K562 (cell line): ENCODE measurements at places on chromosomes 5 and 9.

- H3K36me3 ChIP-seq, result no peaks in the 10 kb centered on the region
- no peaks in the 10 kb centered on the region for H3K27me3 ChIP-seq
- no peak overlapping the region for H3K4me3 ChIP-seq
- H3K4me1 ChIP-seq, result no peaks in the 10 kb centered on the region
- no peak for DNase-seq
Measured at GRCh38 chr9:81626511-81626910, 62.8 kb downstream of the TLE1 start.

GRCh38 chr9:96294159-96294545 lies 7.8 kb downstream of the HSD17B3 start:
- no peak overlapping the region for H3K4me3 ChIP-seq
- no peaks in the 10 kb centered on the region; the same call in 2 of the 3 replicates for H3K4me1 ChIP-seq
- no peaks in the 10 kb centered on the region for H3K36me3 ChIP-seq
- no peak for DNase-seq
- no peak overlapping the region for H3K27ac ChIP-seq

- no peaks in the 10 kb centered on the region for H3K36me3 ChIP-seq
- H3K4me3 ChIP-seq, result no peak overlapping the region
- H3K27me3 ChIP-seq, result peaks cover 13% of the 10 kb centered on the region; the same call in 1 of the 2 replicates
- H3K4me1 ChIP-seq, result peaks cover 4% of the 10 kb centered on the region; the same call in 2 of the 3 replicates
- no peak overlapping the region for H3K27ac ChIP-seq
Measured at GRCh38 chr5:170632985-170633234, 129.1 kb downstream of the KCNIP1 start.

- H3K4me3 ChIP-seq, result no peak overlapping the region
- no peaks in the 10 kb centered on the region for H3K4me1 ChIP-seq
- DNase-seq, result no peak
- H3K27ac ChIP-seq, result no peak overlapping the region
Measured at GRCh38 chr5:147893820-147894219, 12.5 kb downstream of the C5orf46 start.

- no peak for DNase-seq
- H3K27me3 ChIP-seq, result peaks cover 43% of the 10 kb centered on the region
- H3K4me1 ChIP-seq, result peaks cover 17% of the 10 kb centered on the region; the same call in 1 of the 2 replicates
- H3K27ac ChIP-seq, result no peak overlapping the region
- H3K36me3 ChIP-seq, result no peaks in the 10 kb centered on the region
Measured at GRCh38 chr9:134208310-134208841, 44.0 kb upstream of the RNU6ATAC start.

DNA sequence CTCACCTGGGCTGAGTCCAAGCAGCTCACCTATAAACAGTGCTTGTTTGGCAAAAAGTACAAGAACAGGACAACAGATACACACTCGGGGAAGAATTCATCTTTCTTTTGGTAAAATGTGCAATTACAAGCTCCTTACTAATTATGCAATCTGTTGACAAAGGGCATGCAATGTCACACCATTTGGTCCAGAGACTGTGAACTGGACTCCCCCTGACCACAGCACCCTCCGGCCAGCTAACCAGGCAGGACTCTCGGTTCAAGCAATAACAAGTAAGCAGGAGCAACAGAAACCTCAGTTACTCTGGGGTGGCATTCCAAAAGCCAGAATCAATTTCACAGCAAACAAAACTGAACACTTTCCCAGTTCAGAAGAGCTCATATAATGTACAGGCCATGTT lies 113.8 kb downstream of the GNAQ start:
- no peak overlapping the region for H3K27ac ChIP-seq
- peaks cover 37% of the 10 kb centered on the region for H3K36me3 ChIP-seq
- no peak for DNase-seq
- H3K4me1 ChIP-seq, result no peaks in the 10 kb centered on the region; the same call in 1 of the 2 replicates
- H3K27me3 ChIP-seq, result no peaks in the 10 kb centered on the region

GRCh38 chr9:79432485-79432884 lies 139.3 kb upstream of the TLE4 start:
- DNase-seq, result no peak
- H3K27me3 ChIP-seq, result no peaks in the 10 kb centered on the region
- H3K36me3 ChIP-seq, result no peaks in the 10 kb centered on the region
- no peaks in the 10 kb centered on the region for H3K4me1 ChIP-seq

DNA sequence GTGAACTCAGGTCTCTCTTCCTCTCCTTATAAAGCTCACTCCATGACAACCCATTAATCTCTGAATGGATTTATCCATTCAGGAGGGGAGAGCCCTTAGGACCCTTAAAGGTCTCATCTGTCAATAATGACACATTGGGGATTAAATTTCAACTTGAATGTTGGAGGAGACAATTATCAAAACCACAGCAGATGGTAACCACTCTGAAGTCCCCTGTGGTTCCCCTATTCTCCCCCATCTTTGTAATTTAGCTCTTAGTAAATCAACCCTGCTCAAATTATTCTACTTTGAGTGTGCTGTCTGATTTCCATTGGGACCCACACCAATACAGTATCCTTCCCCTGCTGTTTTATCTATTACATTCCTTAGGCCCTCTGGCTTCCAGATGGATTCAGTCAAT lies 72.0 kb upstream of the RAI14 start:
- no peaks in the 10 kb centered on the region for H3K36me3 ChIP-seq
- no peak overlapping the region for H3K27ac ChIP-seq
- no peak for DNase-seq
- H3K4me3 ChIP-seq, result no peak overlapping the region
